ENCODE measurements at places on chromosomes 11 and 22.

- DNase-seq: no peak
Observed at GRCh38 chr22:20186183-20186870, 35.5 kb upstream of the CCDC188 start.

DNA sequence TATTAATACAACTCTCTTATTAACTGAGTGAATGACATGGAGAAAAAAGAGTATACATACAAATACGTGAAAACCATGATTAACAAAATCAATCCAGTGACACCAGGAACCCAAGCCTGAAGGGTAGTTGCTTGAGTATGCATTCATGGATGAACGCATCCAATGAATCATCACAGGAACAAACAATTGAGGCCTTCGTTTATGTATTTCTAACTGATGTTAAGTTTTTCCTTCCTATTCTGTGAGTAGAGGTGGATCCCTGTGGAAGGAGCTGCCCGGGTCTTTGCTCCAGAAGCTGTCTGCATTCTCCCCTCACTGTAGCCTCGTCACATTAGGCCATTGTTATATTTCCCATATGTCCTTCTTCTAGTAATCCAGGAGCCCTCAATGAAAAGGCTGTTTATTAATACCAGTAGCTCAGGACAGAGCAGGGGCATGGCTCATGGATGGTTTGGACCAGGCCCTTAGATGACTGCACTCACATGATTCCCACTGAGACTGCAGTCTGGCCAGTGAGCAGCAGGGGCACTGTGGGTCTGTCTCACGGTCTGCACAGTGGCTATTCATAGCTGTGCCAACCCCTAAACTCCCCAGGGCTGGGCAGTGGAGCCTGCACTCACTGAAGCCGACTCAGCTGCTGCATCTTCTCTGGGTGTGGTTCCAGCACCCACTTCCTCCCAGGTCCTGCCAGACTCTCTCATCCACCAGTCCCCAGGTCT, 128.1 kb upstream of the TOP3B start:
- DNase-seq: no peak

DNA sequence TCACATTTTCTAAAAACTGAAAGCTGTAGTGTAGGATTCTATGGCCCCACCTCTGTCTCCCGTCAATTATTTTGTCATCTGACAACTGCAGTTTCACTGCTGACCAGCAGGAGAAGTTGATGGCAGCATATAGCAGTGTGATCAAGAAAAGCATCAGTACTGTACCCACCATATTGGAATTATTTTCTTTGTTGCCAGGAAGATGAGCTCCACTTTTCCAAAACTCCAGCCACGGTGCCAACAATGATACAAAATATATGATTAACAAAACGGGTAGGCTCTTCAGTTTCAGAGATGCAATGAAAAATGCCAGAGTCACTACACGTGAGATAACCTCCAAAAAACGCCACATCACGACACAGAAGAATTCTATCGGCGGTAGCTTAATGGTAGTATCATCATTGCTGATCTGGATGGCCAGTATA, 41.3 kb downstream of the XKR3 start:
- DNase-seq: no peak

GRCh38 chr11:55956521-55956920, 13.2 kb downstream of the OR10AG1 start:
- DNase-seq: no peak

DNA sequence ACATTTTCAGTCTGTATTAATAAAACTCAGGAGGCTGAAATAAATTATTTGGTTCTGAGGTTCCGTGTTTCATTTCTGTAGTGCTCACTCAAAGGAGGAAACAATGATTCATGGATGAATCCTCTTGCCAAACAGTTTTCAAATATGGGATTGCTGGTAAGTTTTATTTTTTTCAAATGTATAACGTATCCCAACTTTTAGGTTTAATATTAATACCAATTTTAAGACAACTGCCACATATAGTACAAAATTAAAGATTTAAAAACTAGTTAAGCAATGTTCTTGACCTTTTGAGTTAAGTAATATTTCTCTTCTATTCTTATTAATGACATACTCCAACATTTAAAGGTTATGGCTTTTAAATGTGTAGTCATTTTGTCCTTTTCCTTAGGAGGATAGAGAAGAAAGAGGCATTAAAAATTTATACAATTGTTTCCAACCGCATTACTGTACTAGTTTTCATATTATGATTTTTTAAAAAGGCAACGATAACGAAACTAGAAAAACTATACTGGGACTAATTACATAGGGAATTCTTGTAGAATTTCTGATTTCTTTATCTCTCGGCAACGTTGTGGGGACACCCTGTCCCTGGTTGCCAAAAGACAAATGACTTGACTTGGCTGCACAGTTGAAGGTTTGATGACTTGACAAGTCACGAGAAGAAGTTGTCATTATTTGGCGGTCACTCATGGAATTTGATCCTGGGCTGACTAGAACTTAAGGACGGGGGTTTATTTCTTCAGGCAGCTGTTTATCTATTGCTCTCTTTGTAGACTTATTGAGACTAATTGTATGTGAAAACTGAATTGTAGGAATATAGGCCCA, 69.1 kb upstream of the ADSL start:
- no peak for DNase-seq

GRCh38 chr22:48234011-48234410, 1471.6 kb downstream of the TBC1D22A start:
- no peak for DNase-seq
